ENCODE measurements at places on chromosomes 11 and 22.

DNA sequence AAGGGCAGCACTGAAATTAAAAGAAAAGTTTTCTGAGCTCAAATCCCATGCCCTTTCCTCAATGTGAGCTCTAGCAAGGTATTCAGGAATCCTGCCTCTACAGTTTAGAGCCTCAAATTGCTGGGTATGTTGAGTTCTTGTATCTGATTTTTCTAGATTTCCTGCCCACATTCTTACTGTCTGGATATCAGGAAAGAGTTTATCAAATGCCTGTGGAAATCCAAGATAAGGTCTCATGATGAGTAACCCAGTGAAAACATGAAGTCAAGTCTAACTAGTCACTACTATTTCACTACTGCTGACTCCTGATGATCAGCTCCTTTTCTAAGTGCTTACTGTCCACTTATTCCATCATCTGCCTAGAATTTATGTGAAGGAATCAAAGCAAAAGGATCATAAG lies 29.8 kb downstream of the LIMK2 start:
- DNase-seq = no peak

DNA sequence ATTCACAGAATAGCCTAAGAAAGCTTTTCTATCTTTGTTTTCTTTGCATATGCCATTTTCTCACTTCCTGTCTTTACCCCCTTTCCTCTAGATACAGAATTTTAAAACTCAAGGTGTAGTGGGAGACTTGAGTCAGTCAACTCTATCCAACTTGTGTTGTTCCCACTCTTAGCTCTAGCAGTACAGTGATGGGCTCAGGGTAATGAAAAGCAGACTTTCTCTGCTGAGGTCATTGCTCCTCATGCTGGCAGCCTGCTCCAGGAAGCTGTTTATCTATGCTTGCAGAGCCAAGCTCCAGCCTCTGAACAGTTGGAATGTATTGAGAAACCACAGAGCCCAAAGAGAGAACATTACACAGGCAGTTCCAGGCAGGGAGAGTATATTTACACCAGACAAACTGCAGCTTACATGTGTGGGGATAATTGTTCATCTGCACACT lies 68.1 kb downstream of the CSTPP1 start:
- DNase-seq = peak; percentile 93

DNA sequence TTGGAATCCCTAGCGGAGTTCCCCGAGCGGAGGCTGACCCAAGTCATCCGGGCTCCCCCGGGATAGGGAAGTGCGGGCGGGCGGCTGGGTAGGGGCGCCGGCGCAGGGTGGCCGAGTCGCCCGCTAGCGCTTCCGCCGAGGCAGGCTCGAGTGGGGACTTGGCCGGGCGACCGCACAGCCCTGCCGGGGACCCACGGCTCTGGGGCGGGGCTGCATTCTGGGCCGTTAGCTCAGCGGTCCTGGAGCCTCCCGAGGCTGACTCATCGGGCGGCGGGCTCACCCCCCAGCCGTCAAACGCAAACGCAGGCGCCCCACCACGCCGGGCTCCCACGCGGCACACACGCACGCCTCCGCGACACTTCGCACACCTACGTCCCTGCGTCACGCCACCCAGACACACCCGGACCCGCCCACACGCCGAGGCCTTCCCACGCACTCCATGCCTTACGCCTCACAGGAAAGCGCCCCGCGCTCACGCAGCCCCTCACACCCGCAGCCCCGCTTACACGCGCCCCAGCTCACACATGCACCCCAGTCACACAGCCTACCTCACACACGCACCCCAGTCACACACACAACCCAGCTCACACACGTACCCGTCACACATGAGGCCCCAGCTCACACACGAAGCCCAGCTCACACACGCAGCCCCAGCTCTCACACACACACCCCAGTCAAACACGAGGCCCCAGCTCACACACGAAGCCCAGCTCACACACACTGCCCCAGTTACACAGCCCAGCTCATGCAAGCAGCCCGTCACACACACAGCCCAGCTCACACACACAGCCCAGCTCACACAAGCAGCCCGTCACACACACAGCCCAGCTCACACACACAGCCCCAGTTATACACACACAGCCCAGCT lies 1.2 kb downstream of the PHLDB1 start:
- DNase-seq = peak; percentile 79

- peak; percentile 47 for DNase-seq
Measured at GRCh38 chr22:29663180-29663821, 56.5 kb upstream of the CABP7 start.

GRCh38 chr22:36253523-36254490 lies 874 bp downstream of the APOL1 start:
- DNase-seq = no peak

DNA sequence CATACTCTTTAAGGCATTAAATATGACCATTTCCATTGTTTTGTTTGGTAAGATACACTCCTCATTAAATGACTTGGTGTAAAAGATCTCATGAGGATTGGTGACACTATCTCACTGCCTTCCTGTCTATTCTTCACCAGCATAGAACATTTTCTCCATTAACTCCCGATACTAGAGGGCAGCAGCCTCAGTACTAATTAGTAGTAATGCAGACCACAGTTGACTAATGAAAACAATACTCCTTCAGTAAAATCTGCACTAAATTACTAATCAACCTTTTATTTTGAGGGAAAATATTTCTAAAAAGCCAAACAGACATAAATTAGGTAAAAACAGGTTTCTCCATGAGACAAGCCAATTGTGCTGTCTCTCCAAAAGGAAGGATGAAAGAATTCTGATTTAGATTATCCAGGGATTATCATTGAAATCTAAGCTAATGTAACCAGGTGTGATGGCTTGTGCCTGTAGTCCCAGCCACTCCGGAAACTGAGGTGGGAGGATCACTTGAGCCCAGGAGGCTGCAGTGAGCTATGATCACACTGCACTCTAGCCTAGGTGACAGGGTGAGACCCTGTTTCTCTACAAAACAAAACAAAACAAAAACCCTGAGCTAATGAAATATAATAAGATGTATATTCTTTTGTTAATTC lies 9.4 kb downstream of the PGM2L1 start:
- DNase-seq = peak; percentile 36

GRCh38 chr11:70281156-70281609 lies 10.7 kb downstream of the PPFIA1 start:
- peak; percentile 57 for DNase-seq

- no peak for DNase-seq
Measured at GRCh38 chr11:94560834-94561233, 6.3 kb upstream of the PIWIL4 start.

DNA sequence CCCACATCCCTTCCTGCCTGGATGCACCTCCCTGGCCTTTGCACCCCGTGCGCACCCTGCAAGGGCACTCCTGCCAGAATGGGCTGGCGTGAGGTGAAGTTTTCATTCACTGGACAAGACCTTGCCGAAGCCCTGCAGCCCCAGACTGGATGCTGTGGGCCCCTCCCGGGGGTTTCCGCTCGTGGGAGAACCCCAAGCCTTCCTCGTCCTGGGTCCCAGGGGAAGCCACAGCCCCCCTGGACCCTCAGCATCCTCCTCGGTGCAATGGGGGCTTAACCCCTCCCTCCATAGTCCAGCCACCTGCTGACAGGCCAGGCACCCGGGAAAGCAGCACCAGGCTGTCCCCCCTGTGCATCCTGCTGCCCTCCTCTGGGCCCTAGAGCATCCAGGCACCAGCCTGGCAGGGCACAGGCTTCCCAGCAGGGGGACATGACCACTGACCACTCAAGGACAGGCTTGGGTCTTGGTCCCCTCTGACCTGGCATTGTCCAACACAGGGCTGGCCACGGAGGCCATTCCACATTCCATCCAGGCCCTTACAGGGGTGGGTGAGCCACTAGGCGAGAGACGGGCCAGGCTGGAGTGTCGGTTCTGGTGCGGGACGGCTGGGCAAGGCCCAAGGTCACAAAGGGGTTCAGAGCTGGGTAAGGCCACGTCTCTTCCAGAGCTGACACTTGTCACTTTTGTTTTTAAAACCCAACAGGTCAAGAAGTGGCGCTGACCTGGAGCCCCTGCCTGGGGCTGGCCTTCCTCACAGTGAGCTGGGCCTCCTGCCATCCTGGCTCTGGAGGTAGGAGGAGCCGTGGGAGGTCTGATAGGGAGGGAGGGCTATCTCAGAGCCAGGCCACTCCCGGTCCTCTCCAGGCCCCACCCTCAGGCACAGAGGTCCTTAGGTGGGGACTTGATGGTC lies 41.5 kb upstream of the PPARA start:
- DNase-seq = no peak

DNA sequence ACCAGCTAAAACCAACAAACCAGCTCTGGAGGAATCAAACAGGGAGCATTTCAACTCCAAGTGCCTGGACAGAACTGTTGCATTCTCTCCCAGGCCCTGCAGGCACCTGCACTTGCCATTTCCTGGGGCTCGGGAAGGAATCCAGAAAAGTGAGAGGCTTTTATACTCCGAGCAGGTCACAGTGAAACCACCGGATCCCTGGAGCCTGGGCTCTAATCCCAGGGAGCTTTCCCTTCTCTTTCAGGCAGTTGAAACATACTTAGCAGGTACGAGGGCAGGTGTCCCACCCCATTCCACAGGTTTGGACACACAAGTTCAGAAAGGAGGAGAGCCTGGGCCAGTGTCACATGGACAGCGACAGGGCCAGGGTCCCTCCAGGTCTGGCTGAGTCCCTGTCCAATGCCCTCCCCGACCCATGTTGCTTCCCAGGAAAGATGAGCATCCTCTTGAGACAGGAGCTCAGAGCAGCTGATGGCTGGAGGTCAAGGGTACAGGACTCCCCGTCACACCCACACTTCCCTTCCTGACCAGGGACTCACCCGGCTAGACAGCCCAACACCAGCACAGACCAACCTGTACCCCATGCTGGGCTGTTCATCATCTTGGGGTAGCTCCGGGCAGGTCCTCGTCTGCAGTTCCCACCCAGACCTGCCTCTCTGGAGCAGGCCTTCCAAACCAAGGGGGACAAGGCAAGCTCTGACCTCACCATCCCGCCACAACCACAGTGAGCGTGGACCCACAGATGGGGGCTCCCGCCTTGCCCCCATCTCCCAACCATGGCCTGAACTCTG lies 49.9 kb upstream of the CD5 start:
- no peak for DNase-seq

- no peak for DNase-seq
Measured at GRCh38 chr11:19772480-19772879, 59.8 kb downstream of the NAV2 start.

GRCh38 chr11:78714539-78714938 lies 139.9 kb upstream of the NARS2 start:
- no peak for DNase-seq

DNA sequence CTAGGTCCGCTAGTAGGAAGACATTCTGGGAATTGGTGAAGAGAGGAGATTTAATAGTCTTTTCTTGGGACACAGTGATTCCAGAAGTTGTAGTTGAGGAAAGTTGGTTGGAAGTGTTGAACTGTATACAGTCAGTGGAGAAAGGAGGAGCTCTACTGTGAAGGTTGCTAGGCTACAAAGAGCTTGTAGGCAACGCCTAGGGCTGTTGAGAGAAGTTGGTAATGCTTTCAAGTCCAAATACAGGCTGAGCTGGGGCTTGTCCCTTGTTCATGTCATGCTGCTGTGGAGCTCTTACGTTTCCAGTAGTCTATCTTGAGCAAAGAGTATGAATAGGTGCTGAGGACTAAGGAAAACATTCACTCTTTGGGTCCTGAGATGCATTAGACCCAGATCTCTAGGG lies 1.1 kb downstream of the TBCEL start:
- DNase-seq = no peak

GRCh38 chr22:37502342-37503182 lies 16.4 kb upstream of the MFNG start:
- DNase-seq = no peak

GRCh38 chr11:132409573-132410355 lies 1039.3 kb downstream of the NTM start:
- DNase-seq = no peak

DNA sequence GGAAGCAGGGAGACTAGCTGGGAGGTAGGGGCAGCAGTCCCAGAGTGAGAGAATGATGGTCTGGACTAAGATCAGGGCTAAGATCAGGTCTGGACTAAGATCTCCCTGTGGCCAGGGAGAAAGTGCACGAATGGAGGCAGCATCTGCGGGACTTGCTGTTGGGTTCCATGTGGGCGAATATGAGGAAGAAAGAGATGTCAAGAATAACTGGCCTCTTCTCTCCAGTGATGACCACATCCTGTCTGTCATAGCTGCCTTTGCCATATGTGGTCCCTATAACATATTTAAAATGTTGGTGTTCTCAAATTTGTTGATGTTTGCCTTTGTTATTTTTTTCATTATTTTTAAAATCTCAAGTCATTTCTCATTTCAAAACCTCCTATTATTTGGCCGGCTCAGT lies 27.4 kb upstream of the CXCR5 start:
- no peak for DNase-seq
